Activated naive CD4-positive, alpha-beta T cell (primary cell): ENCODE measurements at places on chromosomes 2 and 18.

DNA sequence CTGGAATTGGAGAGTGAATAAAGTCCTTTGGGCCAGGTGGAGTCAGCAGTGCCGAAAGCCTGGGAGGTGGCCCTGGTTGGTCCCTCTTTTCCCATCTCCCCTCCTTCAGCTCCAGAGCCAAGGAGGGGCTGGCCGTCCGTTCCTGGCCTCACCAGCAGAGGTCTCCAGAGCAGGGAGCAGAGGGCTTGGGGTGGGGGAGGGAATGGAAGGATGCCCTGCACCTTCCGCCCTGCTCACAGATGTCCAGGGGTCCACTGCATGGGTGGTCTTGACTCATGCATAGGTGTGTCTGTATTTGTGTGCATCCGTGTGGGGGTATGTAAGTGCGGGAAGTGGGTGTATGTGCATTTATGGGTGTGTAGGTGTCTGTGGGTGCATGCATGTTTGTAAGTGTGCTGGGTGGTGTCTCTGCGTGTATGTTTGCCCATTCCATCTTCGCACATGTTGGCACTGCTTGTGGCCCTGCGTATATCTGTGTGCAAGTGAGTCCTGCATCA lies 201.8 kb downstream of the ZFP36L2 start:
- no peak for DNase-seq

- DNase-seq, result no peak
Measured at GRCh38 chr2:233803994-233804393, 25.9 kb downstream of the MROH2A start.

DNA sequence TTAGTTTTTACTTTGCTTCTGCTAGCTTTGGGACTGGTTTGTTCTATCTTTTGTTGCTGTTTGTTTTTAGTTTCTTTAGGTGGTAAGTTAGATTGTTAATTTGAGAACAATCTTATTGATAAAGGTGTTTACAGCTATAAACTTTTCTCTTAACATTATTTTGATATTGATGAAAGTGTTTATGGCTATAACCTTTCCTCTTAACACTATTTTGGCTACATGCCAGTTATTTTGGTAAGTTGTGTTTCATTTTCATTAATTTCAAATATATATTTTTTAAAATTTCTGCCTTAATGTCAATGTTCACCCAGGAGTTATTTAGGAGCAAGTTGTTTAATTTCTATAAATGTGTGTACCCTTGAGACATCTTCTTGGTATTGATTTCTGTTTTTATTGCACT lies 229.6 kb upstream of the SYT4 start:
- DNase-seq, result no peak

GRCh38 chr2:196809260-196809659 lies at the start of gene C2orf66:
TSS of gene C2orf66 (minus strand) at chr2:196809355. CDS start at chr2:196809336, 19 bp downstream.
- no peak for DNase-seq

DNA sequence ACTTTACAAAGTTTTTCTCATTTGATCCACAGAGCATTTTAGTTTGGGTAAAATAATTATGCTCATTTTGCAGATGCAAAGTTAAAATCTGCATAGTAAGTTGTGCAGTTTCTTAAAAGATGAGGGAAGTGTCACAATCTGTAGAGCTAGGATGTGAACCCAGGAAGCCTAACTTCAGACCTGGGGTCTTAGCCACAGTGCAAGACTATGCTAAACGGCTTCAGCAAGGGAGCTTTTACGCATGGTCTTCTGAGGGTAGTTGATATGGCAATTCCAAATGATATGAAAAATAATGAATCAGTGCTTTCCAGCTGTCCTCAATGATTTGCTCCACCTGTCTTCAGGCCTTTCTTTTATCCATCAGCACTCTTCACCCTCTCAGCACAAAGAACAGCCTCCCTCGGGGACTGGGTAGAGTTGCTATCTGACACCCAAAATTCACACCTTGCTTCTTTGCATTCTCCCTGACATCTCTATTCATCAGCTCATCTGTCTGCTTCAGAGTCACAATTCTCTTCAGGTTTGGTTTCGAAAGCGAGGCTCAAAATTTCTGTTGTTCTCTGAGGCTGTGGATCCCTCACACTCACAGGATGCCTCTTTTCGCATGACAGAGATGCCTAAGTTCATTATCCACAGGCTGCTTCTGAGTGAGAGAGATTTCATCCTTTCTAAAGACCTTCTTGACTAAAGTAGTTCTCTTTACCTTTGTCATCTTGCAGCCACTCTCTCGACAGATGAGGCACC lies 302.5 kb downstream of the NRXN1 start:
- DNase-seq, result no peak

GRCh38 chr2:227347117-227347516 lies 22.1 kb downstream of the MFF start:
- DNase-seq, result no peak

DNA sequence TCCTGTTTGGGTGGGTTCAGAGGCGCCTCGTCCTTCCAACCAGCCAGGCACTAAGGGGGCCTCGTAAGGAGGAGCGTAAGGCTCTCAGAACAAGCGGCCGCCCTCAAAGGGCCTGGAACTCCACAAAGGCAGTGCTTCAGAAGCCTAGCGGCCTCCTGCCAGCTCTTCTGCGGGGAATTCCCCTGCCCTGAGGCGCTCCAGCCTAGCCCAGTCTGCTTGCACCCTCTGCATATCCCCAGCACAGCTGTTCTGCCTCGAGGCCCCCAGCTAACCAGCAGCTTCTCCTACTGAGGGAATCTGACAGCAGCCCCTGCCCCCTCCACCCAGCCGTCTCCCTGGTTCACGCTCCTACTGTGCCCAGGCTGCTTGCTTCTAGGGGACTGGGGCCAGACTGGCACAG lies 265.9 kb downstream of the TFCP2L1 start:
- DNase-seq, result no peak

- DNase-seq, result no peak
Measured at GRCh38 chr2:229901819-229902218, 20.0 kb downstream of the TRIP12 start.

- DNase-seq, result no peak
Measured at GRCh38 chr2:46913471-46914381, 1.9 kb downstream of the MCFD2 start.

- DNase-seq, result no peak
Measured at GRCh38 chr2:241273210-241274020, 42.1 kb downstream of the HDLBP start.

- no peak for DNase-seq
Measured at GRCh38 chr2:163681745-163682144, 54.1 kb downstream of the FIGN start.

- no peak for DNase-seq
Measured at GRCh38 chr2:234136461-234136860, 86.0 kb downstream of the SPP2 start.

DNA sequence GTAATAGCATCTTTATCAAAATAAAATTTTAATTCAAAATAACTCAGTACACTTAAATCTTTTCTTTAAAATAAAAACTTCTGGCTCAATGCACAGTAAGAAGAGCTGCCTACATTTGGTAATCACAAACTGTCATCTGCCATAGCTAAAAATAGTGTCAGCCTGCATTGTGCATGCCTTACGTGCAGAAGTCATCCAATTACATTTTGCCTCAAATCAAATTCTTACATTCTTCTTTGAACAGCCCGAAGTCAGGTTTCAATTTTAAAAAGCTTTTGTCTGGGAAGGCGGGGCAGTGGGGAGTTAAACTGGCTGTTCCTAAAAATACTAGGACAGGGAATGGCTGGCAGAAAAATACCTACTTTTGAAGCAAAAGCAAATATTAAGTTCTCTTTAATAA lies 51.1 kb downstream of the RTN4 start:
- no peak for DNase-seq

DNA sequence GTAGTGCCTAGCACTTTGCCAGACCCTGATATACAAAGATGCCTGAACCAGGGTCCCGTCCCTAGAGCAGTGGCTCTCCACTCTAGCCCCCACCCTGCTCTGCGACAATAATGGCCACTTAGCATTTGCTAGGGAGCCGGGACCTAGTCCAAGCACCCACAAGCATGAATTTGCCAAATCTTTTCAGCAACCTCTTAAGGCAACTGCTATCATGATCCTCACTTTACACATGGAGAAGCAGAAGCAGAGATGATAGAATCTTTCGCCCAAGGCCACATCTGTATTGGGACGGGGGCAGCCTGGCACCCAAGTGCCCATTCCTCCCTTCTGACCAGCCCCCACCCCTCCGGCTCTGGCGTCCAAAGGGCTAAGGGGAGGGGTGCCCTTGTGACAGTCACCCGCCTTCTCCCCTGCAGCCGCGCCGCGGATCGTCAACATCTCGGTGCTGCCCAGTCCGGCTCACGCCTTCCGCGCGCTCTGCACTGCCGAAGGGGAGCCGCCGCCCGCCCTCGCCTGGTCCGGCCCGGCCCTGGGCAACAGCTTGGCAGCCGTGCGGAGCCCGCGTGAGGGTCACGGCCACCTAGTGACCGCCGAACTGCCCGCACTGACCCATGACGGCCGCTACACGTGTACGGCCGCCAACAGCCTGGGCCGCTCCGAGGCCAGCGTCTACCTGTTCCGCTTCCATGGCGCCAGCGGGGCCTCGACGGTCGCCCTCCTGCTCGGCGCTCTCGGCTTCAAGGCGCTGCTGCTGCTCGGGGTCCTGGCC lies 13.0 kb downstream of the SIGLEC15 start:
- no peak for DNase-seq

DNA sequence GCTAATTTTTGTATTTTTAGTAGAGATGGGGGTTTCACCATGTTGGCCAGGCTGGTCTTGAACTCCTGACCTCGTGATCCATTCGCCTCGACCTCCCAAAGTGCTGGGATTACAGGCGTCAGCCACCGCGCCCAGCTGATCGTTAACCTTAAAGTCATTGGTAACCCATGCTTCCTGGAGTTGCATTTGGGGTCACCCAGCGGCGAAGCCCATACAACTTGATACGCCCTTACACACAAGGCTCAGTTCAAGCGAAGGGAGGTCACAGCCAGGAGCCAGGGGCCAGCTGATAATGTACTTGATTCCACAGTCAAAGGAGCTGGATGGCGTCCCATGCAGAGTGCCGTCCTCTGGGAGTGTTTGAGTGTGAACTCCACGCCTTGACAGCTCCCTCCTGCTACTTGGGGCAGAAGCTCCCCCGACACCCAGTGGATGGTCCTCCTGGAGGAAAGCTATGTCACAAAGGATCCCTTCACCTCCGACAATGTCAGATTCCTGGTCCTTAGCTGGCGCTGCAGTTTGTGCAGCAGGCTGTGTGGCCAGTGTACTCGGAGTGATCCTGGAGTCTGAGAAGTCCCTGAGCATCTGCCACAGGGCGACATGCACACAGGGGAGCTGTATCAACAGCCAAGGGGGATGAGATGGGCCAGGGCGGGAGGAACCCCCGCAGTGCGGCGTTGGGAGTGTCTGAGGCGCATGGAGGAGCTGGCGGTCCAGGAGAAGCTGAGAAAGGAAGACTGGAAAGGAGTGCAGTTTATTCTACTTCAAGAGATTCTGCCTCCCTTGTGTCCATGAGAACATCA lies 7.9 kb downstream of the CLHC1 start:
- DNase-seq, result no peak

DNA sequence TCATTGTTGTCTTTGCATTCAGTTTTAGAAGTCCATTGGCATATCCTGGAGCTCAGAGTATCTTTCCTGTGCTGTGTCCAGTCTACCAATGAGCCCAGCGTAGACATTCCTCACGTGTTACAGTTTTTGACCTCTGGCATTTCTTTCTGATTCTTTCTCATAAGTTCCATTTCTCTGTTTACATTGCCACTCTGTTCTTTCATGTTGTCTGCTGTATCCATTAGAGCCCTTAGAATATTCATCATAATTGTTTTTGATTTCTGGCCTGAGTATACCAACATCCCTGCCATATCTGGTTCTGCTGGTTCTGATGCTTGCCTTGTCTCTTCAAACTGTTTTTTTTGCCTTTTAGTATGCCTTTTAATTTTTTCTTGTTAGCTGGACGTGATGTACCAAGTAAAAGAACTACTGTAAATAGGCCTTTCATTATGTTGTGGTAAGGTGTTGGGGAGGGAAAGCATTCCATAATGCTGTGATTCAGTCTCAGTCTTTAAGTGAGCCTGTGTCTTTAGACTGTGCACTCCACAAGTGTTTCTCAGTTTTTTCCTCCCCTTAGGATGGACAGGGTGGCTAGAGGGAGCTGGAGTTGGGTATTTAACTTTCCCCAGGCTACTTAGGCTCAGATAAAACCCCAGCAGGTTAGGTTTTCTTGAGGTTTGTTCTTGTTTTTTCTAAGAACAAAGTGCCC lies 35.6 kb downstream of the CEP192 start:
- no peak for DNase-seq

GRCh38 chr18:63182861-63183260 lies 136.7 kb downstream of the BCL2 start:
- DNase-seq, result no peak

GRCh38 chr18:12315490-12315889 lies 7.4 kb downstream of the TUBB6 start:
- no peak for DNase-seq

- DNase-seq, result no peak
Measured at GRCh38 chr18:2935438-2936192, 77.3 kb downstream of the LPIN2 start.

- DNase-seq, result no peak
Measured at GRCh38 chr2:120464448-120464931, 118.6 kb downstream of the INHBB start.

DNA sequence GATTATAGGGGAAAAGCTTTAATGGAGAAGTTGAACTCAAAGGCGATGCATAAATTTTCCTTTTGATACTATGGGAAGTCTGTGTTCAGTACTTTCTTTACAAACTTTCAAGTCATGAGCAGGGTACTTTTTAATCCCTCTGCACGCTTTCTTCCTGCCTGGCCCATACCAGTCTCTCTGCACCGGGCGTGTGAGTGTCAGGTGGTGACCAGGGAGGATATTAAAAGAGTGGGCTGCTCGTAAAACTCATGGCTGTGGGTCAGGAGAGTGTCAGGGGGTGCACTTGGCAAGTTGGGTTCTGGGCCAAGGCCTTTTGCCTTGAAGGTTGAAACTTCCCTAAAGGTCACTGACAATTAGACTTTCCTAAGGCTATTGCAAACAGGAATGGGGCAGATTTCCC lies 367.8 kb downstream of the GPD2 start:
- DNase-seq, result no peak
